ENCODE measurements at places on chromosomes 13 and 19.

DNA sequence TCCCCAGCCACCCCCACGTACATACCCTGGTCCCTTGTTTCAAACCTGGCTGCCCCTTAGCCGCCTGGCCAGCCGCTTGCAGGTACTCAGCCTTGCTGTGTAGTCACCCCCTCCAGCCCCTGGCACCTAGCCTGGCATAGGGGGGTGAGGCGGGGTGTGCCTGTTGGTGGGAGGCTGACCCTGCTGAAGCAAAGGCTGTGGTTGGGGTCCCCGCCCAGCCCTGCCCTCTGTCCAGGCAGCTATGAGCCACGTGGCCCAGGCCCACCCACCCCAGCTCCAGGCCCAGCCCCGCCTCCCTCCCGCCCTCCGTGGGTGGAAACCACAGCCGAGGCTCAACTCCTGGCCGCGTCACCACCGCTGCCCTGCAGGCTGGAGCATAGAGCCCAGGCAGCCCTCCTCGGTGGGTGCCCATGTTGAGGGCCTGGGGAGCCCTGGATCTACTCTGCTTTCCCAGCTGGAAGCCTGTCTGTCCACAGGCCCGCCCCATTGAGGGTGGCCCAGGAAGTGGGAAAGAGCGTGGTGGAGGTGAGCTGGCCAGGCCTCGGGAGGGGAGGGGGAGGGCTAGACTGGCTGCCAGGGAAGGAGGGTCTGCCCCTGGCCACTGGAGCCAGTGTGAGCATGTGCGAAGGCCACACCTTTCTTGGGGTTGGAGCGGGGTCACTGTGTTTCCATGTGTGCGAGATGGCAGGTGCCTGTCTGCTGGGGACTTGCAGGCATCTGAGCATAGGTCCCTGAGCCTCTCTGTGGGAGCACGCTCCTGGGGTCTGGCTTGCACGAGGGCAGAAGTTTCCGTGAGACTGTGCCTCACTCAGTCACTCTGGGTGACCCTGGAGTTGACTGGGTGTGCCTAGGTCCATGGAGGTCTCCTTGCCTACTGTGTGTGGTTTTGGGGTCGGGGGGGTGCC, 31.0 kb downstream of the PAK4 start:
- no peak for DNase-seq

DNA sequence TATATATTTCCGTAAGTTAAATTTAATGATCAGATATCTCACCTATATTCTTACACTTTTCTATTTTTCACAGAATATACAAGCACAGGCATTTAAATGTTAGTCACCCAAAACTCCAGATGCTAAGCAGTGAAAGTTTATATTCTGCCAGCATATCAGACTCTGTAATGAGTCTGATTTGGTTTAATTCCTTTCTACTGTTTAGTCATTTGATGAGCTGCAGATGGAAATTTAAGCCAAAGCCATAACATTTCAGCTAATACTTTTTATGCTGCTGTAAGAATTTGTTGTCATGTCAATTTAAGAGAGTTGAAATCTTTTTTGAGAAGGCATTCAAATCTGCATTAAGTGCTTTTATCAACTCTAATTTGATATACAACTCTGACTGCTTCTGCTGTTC, 8.0 kb downstream of the FRY start:
- no peak for DNase-seq

DNA sequence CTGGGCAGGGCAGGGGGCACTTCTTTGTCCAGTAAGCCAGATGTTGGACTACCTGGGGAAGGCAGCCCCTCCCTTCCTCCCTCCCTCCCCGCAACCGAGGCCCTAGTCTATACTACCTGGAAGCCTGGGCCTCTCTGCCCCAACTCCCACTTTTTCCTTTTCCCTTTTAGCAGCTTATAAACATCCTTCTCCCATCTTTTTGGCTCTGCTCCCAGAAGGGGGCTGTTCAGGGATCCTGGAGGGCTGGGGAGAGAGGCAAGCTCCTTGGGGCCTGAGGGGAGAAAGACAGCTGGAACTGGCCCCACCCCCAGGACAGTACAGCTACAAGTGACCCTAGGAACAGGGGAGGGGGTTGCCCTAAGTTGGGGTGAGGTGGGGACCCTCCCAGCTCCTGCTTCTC, 44.9 kb downstream of the LYL1 start:
- DNase-seq = no peak

GRCh38 chr19:1177322-1178114, 3.5 kb upstream of the SBNO2 start:
- no peak for DNase-seq

- no peak for DNase-seq
These were observed 10.8 kb downstream of the CLN5 start for GRCh38 chr13:77002590-77003190.

DNA sequence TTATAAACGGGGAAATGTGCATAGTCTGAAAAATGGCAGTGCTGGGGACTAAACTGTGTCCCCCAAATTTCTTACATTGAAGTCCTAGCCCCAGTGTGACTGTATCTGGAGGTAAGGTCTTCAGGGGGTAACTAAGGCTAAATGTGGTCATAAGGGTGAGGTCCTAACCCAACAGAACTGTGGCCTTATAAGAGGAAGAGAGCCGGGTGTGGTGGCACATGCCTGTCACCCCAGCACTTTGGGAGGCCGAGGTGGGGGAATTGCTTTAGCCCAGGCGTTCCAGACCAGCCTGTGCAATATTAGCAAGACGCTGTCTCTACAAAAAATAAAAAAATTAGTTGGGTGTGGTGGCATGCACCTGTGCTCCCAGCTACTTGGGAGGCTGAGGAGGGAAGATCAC, 17.8 kb downstream of the PROZ start:
- peak; percentile 57 for DNase-seq

- no peak for DNase-seq
These were observed 63.7 kb downstream of the UBL3 start for GRCh38 chr13:29786698-29787097.

DNA sequence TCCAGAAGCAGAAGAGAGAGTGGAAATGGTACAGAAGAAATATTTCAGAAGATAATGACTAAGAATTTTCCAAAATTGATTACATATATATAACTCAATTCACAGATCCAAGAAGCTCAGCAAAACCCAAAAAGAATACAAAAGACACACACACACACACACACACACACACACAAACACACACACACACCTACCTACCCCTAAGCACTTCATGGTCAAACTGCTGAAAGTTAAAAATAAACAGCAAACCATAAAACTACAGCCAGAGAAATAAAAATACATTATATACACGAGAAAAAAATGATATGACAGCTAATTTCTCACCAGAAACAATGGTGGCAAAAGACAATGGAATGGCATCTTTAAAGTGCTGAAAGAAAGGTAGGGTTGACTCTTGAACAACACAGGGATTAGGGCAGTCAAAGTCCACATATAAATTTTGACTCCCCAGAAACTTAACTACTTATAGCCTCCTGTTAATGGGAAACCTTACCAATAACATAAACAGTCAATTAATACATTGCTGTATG, 49.2 kb downstream of the DIAPH3 start:
- DNase-seq = no peak

DNA sequence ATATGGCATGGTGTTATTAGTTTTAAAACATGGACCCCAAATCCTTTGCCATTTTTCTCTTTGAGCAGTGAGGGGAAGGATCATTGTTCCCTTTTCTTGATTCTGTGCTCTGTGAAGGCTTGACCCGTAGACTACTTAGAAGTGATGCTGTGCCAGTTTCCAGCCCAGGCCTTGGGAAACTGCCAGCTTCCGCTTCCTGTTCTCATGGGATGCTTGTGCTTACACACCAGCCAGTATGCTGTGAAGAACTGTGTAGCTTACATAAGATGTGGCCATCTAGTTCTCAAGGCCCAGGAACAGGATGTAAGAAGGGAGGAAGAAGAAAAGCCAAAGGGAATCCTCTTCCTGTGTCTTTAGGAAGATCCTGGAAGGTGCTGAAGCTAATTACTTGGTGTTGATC, 180.9 kb downstream of the PCCA start:
- no peak for DNase-seq

GRCh38 chr19:51086153-51086850, 3.6 kb upstream of the KLK14 start:
- DNase-seq = no peak

GRCh38 chr19:408441-408901, 476 bp downstream of the C2CD4C start:
- no peak for DNase-seq

- DNase-seq = no peak
These were observed 71.9 kb downstream of the SUCLA2 start for GRCh38 chr13:47929156-47929555.

GRCh38 chr19:39737351-39737750, 478 bp downstream of the CLC start:
- no peak for DNase-seq

GRCh38 chr19:6424939-6425731, 524 bp upstream of the KHSRP start:
- DNase-seq = peak; percentile 98

GRCh38 chr19:10699650-10700335, 1.4 kb upstream of the QTRT1 start:
- DNase-seq = peak; percentile 58

GRCh38 chr19:55640577-55641425, at the start of gene ZNF580:
ZNF580 (plus strand) TSS chr19:55641002; CDS start chr19:55642509, 1,507 bp downstream.
- DNase-seq = no peak

- DNase-seq = no peak
These were observed 659.9 kb upstream of the KLF12 start for GRCh38 chr13:74794147-74794546.

DNA sequence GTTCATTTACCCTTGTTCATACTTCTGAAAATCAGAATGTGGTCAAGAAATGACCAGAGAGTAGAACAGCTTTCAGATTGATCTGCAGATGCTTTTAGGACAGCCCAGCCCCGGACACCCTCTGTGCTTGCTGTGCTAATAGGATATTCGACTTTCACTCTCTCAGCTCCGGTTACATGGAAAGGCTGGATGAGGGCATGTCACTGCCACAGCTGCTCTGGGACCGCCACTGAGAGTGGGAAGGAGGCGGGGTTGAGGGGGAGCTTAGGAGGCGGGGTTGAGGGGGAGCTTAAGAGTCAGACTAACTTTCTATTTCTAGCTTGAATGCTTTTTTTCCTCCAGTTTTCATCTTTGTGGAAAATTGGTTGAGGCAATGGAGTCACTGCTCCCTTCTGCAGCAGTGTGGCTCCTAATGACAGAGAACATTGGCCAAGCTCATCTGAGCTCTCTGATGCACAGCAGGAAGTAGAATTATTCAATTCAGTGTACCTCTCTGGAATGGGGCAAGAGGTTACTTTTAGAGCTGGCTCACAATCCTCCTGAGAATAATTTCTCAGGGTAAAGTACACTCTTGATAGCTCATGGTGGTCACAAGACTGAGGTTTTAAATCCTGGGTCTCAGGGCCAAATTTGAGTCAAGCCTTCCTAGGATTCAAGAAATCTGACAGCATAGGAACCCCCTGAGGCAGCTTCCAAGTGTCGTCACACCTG, 74.6 kb upstream of the NPAS1 start:
- no peak for DNase-seq

- DNase-seq = peak; percentile 53
These were observed 4.2 kb downstream of the ZNF506 start for GRCh38 chr19:19817357-19817756.

- DNase-seq = no peak
These were observed 2040.3 kb upstream of the PCDH20 start for GRCh38 chr13:63455938-63456337.

DNA sequence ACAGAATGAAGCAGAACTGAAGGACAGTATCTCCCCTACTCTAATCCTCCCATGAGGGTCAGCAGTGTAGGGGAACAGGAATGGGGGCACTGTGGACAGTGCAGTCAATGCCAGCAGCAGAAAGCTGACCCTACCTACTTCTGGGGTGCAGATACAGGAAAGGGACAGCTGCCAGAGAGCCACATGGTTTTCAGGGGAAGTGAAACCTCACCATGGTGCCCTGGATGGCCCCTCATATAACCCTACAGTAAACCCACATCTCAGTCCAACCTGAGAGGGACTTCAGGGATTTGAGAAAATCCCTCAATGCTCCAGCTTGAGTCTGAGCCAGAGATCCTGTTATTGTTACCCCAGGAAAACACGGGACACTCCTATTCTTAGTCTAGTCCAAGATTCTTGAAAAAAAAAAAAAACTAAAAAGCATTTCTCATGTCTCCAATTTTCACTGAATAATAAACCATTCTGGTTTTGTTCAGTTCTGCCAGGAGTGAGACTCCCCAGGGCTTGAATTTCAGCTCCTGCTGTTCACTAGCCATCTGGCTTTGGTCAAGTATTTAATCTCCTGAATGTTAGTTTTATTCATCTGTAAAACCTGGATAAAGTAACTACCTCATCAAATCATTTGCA, 511.6 kb upstream of the ARGLU1 start:
- DNase-seq = no peak

GRCh38 chr13:109100705-109101304, 471.4 kb downstream of the MYO16 start:
- DNase-seq = no peak

DNA sequence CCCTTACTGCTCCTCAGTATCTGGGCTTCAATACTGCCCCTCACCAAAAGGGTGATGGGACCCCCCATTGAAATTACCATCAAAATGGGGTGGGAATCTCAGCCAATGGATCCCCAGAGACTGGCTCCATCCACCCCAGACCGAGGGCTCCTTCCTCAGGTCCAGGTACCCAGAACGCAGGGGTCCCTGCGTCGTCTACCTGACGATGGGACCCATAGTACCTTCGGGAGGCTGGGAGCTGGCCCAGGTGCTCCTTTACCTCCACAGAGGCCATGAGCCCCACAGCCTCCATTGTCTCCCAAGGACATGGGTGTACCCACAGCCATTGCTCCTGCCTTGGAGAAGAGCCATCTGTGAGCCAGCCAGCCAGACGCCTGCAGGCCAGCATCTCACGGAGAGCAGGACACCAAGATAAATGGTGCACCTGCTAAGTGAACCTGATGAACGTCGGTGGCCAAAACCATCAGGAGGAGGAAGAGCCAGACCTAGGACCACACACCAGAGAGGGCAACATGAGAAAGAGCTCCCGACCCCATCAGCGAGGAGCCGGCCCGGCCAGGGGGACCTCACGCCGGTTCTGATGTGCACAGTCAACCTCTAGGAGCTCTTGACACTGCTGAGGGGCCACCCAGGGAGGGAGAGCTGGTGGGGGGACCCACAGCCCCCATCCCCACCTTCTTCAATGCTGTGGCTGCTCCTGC, 156.8 kb upstream of the SOX1 start:
- no peak for DNase-seq

DNA sequence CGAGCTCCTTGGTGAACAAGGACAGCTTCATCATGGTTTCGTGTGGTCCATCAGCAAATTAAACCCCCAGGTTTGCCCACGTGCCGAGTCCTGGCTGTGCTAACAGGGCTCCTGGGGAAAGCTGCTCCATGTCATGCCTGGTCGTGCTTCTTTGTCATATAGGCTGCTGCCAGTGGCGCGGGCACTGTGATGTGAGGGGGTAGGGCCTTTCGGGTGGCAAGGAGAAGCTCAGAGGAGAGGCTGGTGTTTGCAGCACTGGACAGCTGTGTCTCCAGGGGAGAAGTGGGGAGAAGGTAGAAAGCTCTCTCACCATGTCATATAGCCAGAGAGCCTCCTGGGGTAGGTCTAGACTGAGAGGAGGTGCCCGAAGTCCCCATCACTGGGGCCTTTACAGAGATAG, 13.3 kb downstream of the VSTM2B start:
- DNase-seq = no peak
